ENCODE measurements at places on chromosomes 4 and X.

- DNase-seq, result no peak
These were observed 141.1 kb upstream of the WDFY3 start for GRCh38 chr4:85107553-85107952.

- no peak for DNase-seq
These were observed 736.5 kb upstream of the FTHL17 start for GRCh38 chrX:31808357-31808756.

DNA sequence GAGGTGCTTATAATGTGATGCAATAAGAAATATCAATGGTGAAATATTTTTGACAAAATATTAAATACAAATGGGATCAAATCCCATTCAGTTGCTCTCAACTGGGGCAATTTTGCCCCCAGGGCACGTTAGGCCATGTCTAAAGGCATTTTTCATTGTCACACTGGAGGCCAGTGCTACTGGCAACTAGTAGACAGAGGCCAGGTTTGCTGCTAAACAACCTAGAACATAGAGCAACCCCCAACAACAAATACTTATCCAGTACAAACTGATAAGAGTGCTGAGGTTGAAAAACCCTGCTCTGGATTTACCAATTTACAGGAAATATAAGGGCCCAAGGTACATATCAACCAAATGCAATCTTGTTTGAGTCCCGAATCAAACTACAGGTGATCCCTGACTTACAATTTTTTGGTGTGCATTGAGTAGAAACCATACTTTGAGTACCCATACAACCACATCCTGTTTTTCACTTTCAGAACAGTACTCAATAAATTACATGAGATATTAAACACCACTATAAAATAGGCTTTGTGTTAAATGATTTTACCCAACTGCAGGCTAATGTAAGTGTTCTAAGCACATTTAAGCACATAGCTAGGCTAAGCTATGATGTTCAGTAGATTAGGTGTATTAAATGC lies 237.5 kb downstream of the HNRNPD start:
- DNase-seq, result no peak

GRCh38 chr4:152815078-152815477 lies 35.3 kb downstream of the ARFIP1 start:
- no peak for DNase-seq

DNA sequence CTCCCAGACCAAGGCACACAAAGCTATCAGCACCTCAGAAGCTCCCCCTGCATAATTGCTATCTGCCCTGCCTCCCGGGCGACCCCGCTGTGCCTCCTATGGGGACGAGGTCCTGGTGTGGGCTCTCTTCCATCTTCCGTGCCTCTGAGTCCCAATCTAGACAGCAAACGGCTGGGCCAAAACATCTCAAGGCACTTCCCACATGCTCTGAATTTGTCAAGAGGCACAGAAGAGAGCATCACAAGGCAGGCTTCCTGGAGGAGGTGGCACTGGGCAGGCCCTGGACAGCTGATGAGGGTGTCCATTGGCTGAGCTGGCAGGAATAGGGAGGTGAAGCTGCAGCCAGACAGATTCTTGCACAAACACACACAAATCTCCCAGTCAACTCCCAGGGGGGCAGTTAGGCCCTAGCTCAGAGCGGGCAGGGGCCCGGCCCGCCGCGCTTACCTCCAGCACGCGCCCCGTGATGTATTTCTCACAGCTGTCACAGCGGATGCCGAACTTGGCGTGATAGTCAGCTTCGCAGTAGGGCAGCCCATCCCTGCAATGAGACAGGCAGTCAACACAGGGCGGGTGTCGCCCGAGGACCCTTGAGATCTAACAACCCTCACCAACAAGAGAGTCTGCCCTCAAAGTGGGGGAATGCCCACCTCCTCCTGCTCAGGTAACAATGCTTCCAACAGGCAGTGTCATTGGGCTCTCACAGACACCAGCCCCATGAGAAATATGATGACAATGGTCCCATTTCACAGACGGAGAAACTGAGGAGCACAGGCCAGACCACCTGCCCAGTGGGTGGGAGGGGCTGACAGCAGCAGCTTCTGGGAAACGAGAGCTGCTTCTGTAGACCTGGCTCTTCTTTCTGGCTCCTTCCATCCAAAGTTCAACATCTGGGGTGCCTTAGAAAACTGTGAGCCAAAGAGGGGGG lies 81.2 kb downstream of the ABLIM2 start:
- DNase-seq, result no peak
